ENCODE measurements at places on chromosomes 3 and 15.

- no peak for DNase-seq
Observed at GRCh38 chr15:25228261-25228660, 210.6 kb downstream of the UBE3A start.

GRCh38 chr15:89401631-89402517 lies 67.2 kb upstream of the POLG start:
- no peak for DNase-seq

GRCh38 chr15:72474466-72474911 lies 359 bp downstream of the ARIH1 start:
- no peak for DNase-seq

- DNase-seq = no peak
Observed at GRCh38 chr3:33211444-33211843, 7.2 kb downstream of the SUSD5 start.

DNA sequence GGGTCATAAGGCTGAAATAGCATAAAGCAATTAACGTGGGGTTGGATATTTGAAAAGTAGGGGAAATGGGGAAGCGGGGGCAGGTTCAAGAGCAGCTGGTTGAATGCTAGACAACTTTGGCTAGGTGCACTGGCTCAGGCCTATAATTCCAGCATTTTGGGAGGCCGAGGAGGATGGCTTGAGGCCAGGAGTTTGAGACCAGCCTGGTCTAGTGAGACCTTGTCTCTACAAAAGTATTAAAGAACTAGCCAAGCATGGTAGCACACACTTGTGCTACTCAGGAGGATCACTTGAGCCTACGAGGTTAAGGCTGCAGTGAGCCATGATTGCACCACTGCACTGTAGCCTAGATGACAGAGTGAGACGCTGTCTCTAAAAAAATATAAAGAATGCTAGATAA lies 6.9 kb upstream of the FANCD2 start:
- no peak for DNase-seq
